Bronchial epithelial cell (primary cell): ENCODE measurements at places on chromosomes 4 and X. TPM values are rescaled to one million over a fixed set of nuclear protein-coding genes. Genes with fewer than 3 reads are reported as not detected.

ACOX3 gene
- 12.4 and 22.0 TPM in 2 replicates for total RNA-seq

MAP7D2 gene
- total RNA-seq = under 0.01 and 0.38 TPM in 2 replicates

CYLC1 gene
- not detected in 2 replicates for total RNA-seq

KLHL15 gene
- total RNA-seq = 4.0 and 6.1 TPM in 2 replicates

GPAT3 gene
- total RNA-seq = 4.5 and 13.7 TPM in 2 replicates

ARHGEF6 gene
- total RNA-seq = 0.26 and 0.77 TPM in 2 replicates

PCDH18 gene
- under 0.01 and 1.6 TPM in 2 replicates for total RNA-seq

USP51 gene
- total RNA-seq = 0.13 and 0.26 TPM in 2 replicates

CABS1 gene
- total RNA-seq = not detected in 2 replicates

SATL1 gene
- under 0.01 TPM in 1 of 2 replicates, not detected in the other for total RNA-seq

GLRA2 gene
- not detected in 2 replicates for total RNA-seq

TRAM1L1 gene
- 0.26 and 0.51 TPM in 2 replicates for total RNA-seq

SLITRK2 gene
- total RNA-seq = not detected in 2 replicates

FAM149A gene
- total RNA-seq = 0.26 and 0.64 TPM in 2 replicates

NPY2R gene
- not detected in 2 replicates for total RNA-seq

USP17L22 gene
- not detected in 2 replicates for total RNA-seq

CENPVL2 gene
- total RNA-seq = not detected in 2 replicates

STARD8 gene
- total RNA-seq = not detected in 2 replicates

FAM53A gene
- total RNA-seq = 0.64 and 0.79 TPM in 2 replicates

ATP2B3 gene
- not detected in 2 replicates for total RNA-seq

EVC2 gene
- 8.2 and 9.5 TPM in 2 replicates for total RNA-seq

PHKA2 gene
- total RNA-seq = 16.6 and 17.8 TPM in 2 replicates

SSX4 gene
- total RNA-seq = not detected in 2 replicates

LEF1 gene
- not detected in 2 replicates for total RNA-seq

GLUD2 gene
- 0.51 and 0.53 TPM in 2 replicates for total RNA-seq

FAM200B gene
- 12.1 and 18.9 TPM in 2 replicates for total RNA-seq

FUNDC1 gene
- 7.6 and 13.1 TPM in 2 replicates for total RNA-seq

CENPE gene
- total RNA-seq = 1.3 and 6.3 TPM in 2 replicates

AFF2 gene
- total RNA-seq = under 0.01 and 0.26 TPM in 2 replicates

THOC2 gene
- 61.7 and 63.7 TPM in 2 replicates for total RNA-seq

ALAS2 gene
- total RNA-seq = not detected in 2 replicates

MGAT4D gene
- not detected in 2 replicates for total RNA-seq

RIPPLY1 gene
- total RNA-seq = 0.13 TPM in 1 of 2 replicates, not detected in the other

GYPB gene
- not detected in 2 replicates for total RNA-seq

PRIMPOL gene
- total RNA-seq = 6.3 and 8.8 TPM in 2 replicates

LRIT3 gene
- under 0.01 TPM in 2 replicates for total RNA-seq

PDZD11 gene
- 18.7 and 31.0 TPM in 2 replicates for total RNA-seq

TLR3 gene
- 0.26 and 0.38 TPM in 2 replicates for total RNA-seq

CXXC4 gene
- under 0.01 TPM in 1 of 2 replicates, not detected in the other for total RNA-seq

PLAC1 gene
- 1.3 and 5.1 TPM in 2 replicates for total RNA-seq

NDST3 gene
- total RNA-seq = not detected in 2 replicates

MAGEB2 gene
- total RNA-seq = not detected in 2 replicates

NKX3-2 gene
- total RNA-seq = under 0.01 TPM in 1 of 2 replicates, not detected in the other

ARAP2 gene
- 46.3 and 62.9 TPM in 2 replicates for total RNA-seq

FGFR3 gene
- 29.0 and 133 TPM in 2 replicates for total RNA-seq

HOPX gene
- 30.8 and 194 TPM in 2 replicates for total RNA-seq

DMP1 gene
- not detected in 2 replicates for total RNA-seq

SEPSECS gene
- total RNA-seq = 6.6 and 7.0 TPM in 2 replicates

MAGEA2 gene
- total RNA-seq = not detected in 2 replicates

IL2 gene
- not detected in 2 replicates for total RNA-seq

CCDC149 gene
- 4.2 and 5.1 TPM in 2 replicates for total RNA-seq

CFAP299 gene
- 0.26 TPM in 1 of 2 replicates, not detected in the other for total RNA-seq

GAGE1 gene
- not detected in 2 replicates for total RNA-seq

SPACA5 gene
- total RNA-seq = not detected in 2 replicates

PLXNB3 gene
- 4.5 and 5.4 TPM in 2 replicates for total RNA-seq

TENT5D gene
- total RNA-seq = not detected in 2 replicates

C4orf50 gene
- total RNA-seq = not detected in 2 replicates
